ENCODE measurements at places on chromosomes 12 and 14. TPM values are rescaled to one million over a fixed set of nuclear protein-coding genes. Genes with fewer than 3 reads are reported as not detected.

TAS2R30 gene
- total RNA-seq, result 15.2 TPM

SMIM41 gene
- total RNA-seq, result not detected

TMEM179 gene
- total RNA-seq, result not detected

FLVCR2 gene
- total RNA-seq, result 0.66 TPM

CARMIL3 gene
- 0.14 TPM for total RNA-seq

WDR89 gene
- 16.1 TPM for total RNA-seq

SLC35F4 gene
- not detected for total RNA-seq

WNT5B gene
- total RNA-seq, result 0.53 TPM

GALNT6 gene
- 72.1 TPM for total RNA-seq

OASL gene
- 0.29 TPM for total RNA-seq

TEAD4 gene
- total RNA-seq, result 51.3 TPM

SYNE3 gene
- 19.8 TPM for total RNA-seq

FAM186B gene
- 0.43 TPM for total RNA-seq

ANKS1B gene
- total RNA-seq, result 1.1 TPM

GLT8D2 gene
- 2.2 TPM for total RNA-seq

MIP gene
- total RNA-seq, result not detected

TIMELESS gene
- total RNA-seq, result 14.6 TPM
